ENCODE measurements at places on chromosomes 3 and 15. TPM values are rescaled to one million over a fixed set of nuclear protein-coding genes. Genes with fewer than 3 reads are reported as not detected.
A peak's percentile ranks its signal among the peaks of the same experiment; 100 is the strongest.

- no peak for DNase-seq
- H3K27ac ChIP-seq = no peak overlapping the region
- no peaks in the 10 kb centered on the region for H3K4me1 ChIP-seq
- H3K27me3 ChIP-seq = no peaks in the 10 kb centered on the region
- H3K4me3 ChIP-seq = no peak overlapping the region
These were observed 812.9 kb downstream of the VGLL3 start for GRCh38 chr3:86178095-86178494.

Gene GHSR
- not detected for total RNA-seq

Gene CTDSPL2
- total RNA-seq = 43.0 TPM

DNA sequence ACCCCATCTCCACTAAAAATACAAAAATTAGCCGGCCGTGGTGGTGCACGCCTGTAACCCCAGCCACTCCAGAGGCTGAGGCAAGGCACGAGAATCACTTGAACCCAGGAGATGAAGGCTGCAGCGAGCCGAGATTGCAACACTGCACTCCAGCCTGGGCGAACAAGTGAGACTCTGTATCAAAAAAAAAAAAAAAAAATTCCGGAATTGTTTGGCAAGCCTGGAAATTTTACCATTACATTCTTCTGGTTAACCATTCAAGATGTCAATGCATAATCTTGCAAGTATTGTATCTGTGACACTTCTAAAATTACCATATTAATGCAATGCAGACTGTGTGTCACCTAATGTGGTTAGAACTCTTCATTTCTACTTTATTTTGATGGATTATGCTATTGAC lies 67.0 kb downstream of the CSNK1G1 start:
- H3K36me3 ChIP-seq = no peaks in the 10 kb centered on the region
- H3K4me1 ChIP-seq = no peaks in the 10 kb centered on the region
- H3K27me3 ChIP-seq = no peaks in the 10 kb centered on the region
- no peak overlapping the region for H3K27ac ChIP-seq

Gene RNF7
- 148 TPM for total RNA-seq

Gene GNAT1
- total RNA-seq = not detected

DNA sequence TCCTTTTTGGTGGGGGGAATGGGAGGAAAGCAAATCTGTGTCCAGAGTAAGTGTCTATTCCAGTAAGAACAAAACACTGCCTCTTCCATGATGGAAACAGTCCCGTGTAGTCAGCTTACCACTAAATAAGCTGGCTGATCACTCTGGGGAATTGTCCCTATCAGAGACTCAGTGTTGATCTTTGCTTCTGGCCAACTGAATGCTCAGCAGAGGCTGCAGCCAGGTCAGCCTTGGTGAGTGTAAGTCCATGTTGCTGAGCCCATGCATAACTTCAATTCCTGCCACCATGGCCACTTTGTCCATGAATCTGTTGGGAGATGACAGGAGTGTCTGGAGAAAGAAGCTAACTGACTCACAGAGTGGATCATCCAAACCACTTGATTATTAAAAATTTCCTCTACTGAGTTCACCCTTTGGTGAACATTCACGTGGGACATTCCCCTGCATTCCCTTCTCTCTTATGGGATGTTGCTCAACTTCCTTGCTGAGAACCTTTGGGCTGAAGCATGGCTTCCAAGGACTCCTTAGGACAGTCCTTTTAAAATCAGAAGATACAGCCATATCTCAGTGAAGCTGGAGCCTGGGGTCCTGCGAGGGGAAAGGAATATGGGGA lies 33.9 kb upstream of the XCR1 start:
- no peaks in the 10 kb centered on the region for H3K36me3 ChIP-seq
- no peaks in the 10 kb centered on the region for H3K4me1 ChIP-seq
- no peak for DNase-seq
- no peaks in the 10 kb centered on the region for H3K27me3 ChIP-seq
- H3K27ac ChIP-seq = no peak overlapping the region
- H3K4me3 ChIP-seq = no peak overlapping the region

- H3K4me1 ChIP-seq = peaks cover 15% of the 10 kb centered on the region
- H3K27me3 ChIP-seq = no peaks in the 10 kb centered on the region
- DNase-seq = peak; percentile 79
- peak overlapping the region; percentile 41 for H3K27ac ChIP-seq
- H3K36me3 ChIP-seq = no peaks in the 10 kb centered on the region
- no peak overlapping the region for H3K4me3 ChIP-seq
These were observed 451.1 kb upstream of the KCNMB2 start for GRCh38 chr3:178084938-178085816.

Data from colonic mucosa (tissue), 4 donors.